ENCODE measurements at places on chromosomes 2 and 18.

DNA sequence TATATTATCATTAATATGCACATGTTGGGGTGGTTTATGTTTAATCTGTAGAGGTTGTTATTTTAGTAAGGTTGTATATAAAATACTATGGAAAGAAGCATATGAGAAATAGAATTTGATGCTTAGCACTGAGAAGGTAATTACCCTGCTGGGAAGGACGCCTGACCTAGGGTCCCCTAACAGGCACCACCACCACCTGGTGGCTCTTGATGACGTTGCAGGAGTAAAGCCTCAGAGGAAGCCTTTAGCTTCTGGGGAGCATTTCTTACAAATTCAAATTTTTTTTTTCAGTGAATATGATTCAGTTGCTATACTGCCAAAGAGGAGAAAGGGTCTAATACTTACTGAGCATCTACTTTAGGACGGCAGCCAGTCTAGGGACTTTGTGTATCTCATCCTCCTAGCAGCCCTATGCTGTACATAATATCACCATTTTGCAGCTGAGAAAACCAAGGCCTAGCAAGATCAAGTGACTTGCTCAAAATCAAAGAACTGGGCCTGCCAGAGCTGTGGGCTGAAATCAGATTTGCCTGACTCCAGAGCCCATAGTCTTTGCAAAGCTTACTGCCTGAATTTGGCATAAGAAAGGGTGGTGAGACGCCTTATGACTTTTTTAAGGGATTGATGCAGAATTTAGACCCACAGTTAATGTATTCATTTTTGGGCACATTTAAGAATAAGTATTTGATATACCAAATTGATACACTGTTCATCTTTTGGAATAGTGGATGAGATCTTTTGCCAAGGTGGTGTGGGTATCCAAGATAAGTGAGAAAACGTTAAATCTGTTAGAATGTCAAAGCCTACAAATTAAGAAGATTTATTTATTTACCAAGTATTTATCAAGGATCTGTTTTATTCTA lies 78.8 kb upstream of the GAREM1 start:
- DNase-seq: peak; percentile 14

DNA sequence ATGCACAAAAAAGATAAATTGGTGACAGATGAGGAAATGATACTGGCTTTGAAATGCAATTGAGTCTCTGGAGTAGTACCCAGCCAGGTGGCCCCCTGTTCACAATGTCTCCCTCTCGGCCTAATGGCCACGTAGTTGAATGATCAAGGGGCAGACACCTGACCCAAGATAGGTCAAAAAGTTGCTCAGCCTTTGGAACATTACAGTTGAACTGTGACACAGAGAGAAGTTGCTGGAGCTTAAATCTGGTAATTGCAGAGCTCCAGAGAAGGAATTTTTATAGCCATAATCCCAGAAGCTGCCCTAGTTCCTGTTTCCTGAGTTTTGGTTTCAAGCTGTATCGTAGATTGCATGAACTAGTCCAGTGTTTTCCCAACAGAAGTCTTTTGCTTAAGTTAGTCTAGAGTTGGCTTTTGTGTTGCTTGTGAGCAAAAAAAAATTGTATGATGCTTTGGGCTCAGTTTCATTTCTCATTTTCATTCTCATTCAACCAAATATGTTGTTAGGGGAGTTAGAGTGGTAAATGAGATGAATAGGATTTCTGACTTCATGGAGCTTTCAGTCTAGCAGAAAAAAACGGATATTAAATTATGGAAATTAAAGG lies 117.9 kb downstream of the CSRNP3 start:
- DNase-seq: no peak

DNA sequence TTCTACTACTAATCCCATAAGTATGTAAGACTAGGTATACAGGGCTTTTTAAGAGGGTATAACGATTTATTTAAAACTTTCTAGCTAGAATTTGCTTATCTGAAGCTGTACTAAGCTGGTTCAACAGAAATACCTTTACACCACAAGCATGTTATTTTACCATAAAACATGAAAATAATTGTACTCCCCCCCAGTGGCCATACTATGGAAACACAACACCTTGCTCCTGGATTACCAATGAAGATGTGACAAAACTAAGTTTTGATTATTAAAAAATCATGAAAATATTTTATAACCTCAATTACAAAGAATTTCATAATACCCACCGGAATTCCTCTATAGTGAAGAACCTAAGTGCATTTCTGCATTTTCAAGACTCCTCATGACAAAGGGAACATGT lies 27.3 kb downstream of the LPIN2 start:
- DNase-seq: no peak

GRCh38 chr2:103386872-103387271 lies 625.0 kb downstream of the TMEM182 start:
- no peak for DNase-seq

DNA sequence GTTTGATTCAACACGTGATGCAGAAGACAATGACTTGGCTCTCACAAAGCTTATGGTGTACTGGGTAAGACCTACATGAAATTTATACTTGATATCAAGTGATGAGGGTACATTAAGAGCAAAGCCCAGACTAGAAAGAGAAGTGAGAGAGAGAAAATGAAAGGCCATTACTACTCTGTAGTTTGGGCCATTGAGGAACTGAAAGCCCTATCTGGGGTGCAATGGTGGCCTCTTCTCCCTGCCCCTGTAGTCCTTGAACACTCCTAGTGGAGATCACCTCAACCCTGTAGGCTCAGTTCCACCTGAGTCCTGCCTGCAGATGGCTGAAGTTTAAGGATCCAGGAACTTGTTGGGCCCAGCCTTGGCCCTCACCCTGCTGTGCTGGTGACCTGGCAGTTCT lies 569.8 kb upstream of the MEX3C start:
- no peak for DNase-seq

DNA sequence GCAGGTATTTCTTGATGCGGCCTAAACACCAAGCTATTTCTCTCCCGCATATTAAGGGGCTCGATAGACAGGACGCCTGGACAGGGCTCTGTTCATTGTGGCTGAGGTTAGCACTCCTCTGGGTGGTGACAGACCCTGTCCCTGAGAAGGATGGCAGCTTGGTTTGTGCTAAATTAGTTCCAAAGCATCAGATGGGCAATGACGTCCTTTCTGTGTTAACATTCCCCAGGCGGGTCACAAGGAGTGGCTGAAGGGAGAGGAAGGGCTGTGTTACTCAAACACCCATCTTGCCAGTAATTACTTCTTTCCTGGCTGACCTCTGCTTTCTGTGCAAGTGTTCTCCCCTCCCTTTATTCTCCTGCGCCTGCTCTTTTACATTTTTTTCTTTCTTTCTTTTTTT lies 75.0 kb downstream of the TMEM247 start:
- DNase-seq: no peak

All from stimulated activated CD8-positive, alpha-beta memory T cell treated with anti-CD3 and anti-CD28 coated beads, Interleukin-15, amount 100 ng/mL, for 48 hours (primary cell).